Astrocyte (in vitro differentiated cells and primary cell): ENCODE measurements at places on chromosomes 12 and 14. TPM values are rescaled to one million over a fixed set of nuclear protein-coding genes. Genes with fewer than 3 reads are reported as not detected.

The HOTAIR gene
- total RNA-seq = not detected in 2 replicates

The CMA1 gene
- not detected in 2 replicates for total RNA-seq

The TCTN1 gene
- 22.6 and 32.0 TPM in 2 replicates for total RNA-seq

The RASAL1 gene
- total RNA-seq = 0.43 and 0.48 TPM in 2 replicates

The BMAL2 gene
- total RNA-seq = 12.1 and 13.6 TPM in 2 replicates

The TEDC1 gene
- 4.0 and 5.5 TPM in 2 replicates for total RNA-seq

The NDUFA12 gene
- 107 and 112 TPM in 2 replicates for total RNA-seq

The GPRC5D gene
- not detected in 2 replicates for total RNA-seq

The TSPAN19 gene
- total RNA-seq = not detected in 2 replicates

The MYH7 gene
- total RNA-seq = not detected in 2 replicates

The DBX2 gene
- not detected in 2 replicates for total RNA-seq

The GRIP1 gene
- 12.6 and 16.7 TPM in 2 replicates for total RNA-seq

The RERG gene
- 0.14 TPM in 1 of 2 replicates, not detected in the other for total RNA-seq

The ADAM21 gene
- total RNA-seq = 0.94 and 1.1 TPM in 2 replicates

The TPH2 gene
- total RNA-seq = 0.24 and 0.30 TPM in 2 replicates

The KLRG1 gene
- 1.6 and 2.2 TPM in 2 replicates for total RNA-seq

The ZNF410 gene
- 38.7 and 42.9 TPM in 2 replicates for total RNA-seq

The NIN gene
- 38.2 and 45.4 TPM in 2 replicates for total RNA-seq

The HOMEZ gene
- 13.7 and 16.6 TPM in 2 replicates for total RNA-seq

The GLT8D2 gene
- total RNA-seq = 11.1 and 12.2 TPM in 2 replicates

The ETFBKMT gene
- 2.1 and 2.2 TPM in 2 replicates for total RNA-seq

The EPYC gene
- total RNA-seq = 0.26 and 0.39 TPM in 2 replicates

The KRT72 gene
- not detected in 2 replicates for total RNA-seq

The MYBPC1 gene
- total RNA-seq = 0.31 TPM in 1 of 2 replicates, not detected in the other

The ASIC1 gene
- 8.1 and 8.2 TPM in 2 replicates for total RNA-seq

The KLRD1 gene
- 0.45 and 0.91 TPM in 2 replicates for total RNA-seq

The AGAP2 gene
- total RNA-seq = 0.14 and 0.17 TPM in 2 replicates

The FOXG1 gene
- 0.07 and 0.18 TPM in 2 replicates for total RNA-seq
